ENCODE measurements at places on chromosomes 1 and 21.

DNA sequence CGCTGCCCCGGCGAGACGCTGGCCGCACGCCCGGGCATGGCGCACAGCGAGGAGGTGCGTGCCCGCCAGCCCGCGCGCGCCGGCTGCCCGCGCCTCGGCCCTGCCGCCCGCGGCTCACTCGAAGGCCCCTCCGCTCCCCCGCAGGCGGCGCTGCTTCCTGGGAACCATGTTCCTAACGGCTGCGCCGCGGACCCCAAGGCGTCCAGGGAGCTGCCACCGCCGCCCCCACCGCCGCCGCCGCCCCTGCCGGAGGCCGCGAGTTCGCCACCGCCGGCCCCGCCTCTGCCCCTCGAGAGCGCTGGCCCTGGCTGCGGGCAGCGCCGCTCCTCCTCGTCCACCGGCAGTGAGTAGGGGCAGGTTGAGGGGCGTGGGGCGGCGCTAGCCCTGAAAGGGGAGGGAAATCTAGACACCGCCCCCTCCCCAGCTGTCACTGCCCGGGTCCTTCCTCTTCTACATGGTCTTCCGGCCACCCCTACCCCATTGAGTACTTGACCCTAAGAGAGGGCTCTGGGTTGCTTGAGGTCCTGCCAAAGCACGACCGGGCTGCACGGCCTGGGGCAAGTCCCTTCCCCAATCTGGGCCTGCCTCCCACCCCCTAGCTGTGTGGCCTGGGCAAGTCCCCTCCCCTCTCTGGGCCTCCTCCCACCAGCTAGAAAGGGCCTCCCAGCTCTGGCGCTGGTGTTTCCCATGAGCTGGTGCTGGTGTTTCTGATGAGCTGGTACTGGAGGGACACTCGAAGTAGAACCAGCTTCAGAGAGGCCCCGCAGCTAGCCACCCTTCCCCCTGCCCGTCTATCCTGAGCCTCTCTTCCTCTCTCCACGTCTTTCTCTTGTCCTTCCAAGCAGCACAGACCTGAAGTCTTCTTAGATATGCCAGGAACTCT lies 17.0 kb downstream of the TNFRSF25 start:
- DNase-seq, result no peak

- no peak for DNase-seq
These were observed 95.6 kb upstream of the C1orf87 start for GRCh38 chr1:60169206-60169605.

DNA sequence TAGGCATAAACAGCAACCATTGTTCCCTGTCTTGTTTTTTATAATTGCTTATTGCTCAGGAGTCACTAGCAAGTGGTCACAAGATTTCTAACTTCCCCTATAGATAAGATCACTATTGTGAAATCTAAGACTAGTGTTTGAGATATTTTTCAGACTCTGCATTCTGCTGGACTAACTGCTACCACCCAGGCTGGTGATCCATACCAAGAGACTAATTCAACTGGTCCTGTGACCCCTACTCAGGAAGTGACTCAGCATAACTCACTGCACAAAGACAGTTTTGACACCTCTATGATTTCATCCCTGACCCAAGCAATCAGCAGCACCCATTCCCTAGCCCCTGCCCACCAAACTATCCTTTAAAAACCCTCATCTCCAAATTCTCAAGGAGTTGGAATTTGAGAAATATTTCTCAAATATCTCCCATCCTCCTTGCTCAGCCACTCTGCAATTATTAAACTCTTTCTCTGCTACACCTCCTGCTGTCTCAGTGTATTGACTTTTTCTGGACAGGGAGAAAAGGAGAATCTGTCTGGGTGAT lies 52.7 kb downstream of the TRIM33 start:
- DNase-seq, result no peak

DNA sequence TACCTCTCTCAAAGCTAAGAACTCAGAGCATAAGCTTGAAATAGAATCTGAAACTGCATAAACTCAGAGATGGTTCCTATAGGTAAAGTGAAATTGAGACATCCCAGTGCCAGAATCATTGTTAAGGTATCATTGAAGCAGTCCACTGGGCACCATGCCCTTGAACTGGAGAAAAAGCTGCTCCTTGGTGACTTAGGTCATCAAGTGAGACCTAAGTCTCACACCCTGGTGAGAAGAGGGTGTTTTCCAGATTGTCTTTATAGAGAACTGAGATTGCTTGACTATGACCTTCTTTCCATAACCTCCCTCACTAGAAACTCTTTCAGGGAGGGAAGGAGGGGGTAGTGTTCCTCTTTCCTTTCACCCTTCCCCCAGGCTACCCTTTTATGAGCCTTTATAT lies 9.4 kb upstream of the ATP6V1G3 start:
- no peak for DNase-seq

DNA sequence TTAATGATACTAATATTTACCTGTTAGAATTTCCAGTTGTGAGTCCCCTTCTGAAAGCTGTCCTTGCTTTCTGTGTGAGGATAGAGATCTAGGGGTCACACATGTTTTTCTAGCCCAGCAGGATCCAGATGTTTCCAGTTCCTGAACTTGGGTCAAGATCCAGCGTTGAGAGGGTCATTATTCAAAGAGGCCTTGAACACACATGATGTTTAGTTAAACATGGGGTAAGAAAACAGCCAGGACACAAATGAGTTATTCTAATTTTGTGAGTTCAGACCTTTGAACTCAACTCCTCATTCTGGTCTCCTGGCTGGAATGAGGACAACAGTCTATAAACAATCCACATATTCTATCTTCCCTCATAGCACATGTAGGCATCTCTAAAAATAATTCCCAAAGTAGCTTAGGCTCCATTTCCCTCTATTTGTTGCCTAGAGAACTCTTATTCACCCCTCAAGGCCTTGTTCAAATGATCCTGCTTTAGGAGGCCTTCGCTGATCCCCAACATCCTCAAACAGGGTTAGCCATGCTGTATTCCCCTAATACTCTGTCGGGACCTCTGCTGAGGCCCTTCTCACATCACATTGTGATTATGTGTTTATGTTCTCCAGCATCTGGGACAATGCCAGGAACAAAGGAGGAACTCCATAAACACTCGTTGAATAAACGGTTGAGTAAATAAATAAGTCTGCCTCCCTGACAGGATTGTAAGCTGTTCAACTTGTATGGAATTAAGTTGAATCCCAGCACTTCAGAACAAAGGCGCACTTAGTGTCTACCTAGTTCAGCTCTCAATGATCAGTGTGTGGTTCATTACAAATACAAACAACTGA lies 15.0 kb upstream of the KCNN3 start:
- DNase-seq, result no peak

GRCh38 chr1:31258581-31258980 lies 18.9 kb upstream of the NKAIN1 start:
- DNase-seq, result no peak

- DNase-seq, result no peak
These were observed 201.2 kb upstream of the ADAMTS5 start for GRCh38 chr21:27168084-27168483.

- no peak for DNase-seq
These were observed 5.9 kb downstream of the TNR start for GRCh38 chr1:175737451-175737850.

All from NCI-H524 treated with DMSO at 0.1 percent for 48 hours (cell line).